ENCODE measurements at places on chromosomes 11 and 22.

GRCh38 chr22:39773503-39773902 is 120.1 kb downstream of the ENTHD1 start:
- DNase-seq = no peak

DNA sequence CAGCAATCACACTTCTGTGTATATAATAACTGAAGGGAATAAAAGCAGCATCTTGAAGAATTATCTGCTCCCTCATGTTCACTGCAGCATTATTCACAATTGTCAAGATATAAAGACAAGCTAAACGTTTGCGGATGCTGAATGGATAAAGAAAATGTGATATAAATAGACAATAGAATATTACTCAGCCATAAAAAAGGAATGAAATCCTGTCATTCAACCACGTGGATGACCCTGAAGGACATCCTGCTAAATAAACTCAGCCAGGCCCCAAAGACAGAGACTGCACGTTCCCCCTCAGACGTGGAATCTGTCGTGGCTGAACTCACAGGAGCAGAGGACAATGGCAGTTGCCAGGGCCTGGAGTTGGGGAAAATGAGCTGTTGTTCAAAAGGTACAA is 9.6 kb downstream of the ZNF195 start:
- DNase-seq = no peak

DNA sequence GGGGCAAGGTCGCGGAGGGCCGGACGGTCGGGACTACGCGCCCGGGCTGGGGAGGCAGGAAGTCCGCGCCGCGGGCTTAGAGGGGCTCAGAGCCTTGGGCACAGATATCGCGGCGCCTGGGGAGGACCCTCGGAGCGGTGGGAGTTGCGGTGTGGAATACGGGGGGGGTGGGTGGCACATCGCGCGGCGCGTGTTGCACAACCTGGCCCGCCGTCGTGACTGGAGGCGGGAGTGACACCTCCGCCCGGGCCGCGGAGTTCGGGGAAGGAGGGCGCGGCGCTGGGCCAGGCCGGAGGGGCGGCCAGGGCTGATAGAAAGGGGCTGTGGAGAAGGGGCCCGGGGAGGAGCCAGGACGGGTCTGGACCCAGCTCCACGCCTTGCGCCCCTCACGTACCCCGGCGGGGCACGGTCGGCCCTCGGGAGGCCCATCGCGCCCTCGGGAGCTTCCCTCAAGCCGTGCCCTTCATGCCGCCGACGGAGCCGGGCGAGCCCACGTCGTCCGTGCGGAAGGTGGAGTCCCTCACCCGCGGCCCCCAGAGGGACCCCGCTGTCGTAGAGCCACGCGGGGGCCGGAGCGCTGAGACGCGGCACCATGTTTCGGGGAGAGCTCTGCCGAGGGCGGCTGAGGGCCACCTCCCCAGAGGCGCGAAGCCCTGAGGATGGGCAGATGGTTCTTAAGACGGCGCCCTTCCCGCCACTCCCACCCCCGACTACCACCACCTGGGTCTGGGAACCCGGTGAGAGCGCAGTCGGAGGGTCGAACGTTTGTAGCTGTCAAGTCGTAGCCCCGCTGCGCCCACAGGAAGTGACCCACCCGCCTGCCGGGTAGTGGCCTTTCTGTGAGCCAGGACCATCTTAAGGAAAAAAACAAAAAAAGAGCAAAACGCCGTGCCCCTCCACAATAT is 729 bp downstream of the IL17RA start:
- peak; percentile 16 for DNase-seq

DNA sequence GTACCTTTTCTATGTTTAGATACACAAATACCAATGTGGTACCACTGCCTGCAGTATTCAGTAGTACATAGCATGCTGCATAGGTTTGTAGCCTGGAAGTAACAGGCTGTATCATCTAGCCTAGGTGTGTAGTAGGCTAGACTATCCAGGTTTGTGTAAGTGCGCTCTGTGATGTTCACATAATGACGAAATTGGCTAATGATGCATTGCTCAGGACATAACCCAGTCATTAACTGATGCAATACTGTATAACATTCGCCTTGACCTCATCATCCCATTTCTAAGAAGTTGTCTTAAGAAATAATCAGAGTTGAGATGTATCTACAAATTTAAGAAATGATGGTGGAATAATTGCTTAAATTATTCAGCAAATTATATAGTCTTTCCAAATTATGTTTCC is 116.0 kb upstream of the TIMP3 start:
- no peak for DNase-seq

- no peak for DNase-seq
Observed at GRCh38 chr11:47348859-47349258, 3.6 kb downstream of the MYBPC3 start.

DNA sequence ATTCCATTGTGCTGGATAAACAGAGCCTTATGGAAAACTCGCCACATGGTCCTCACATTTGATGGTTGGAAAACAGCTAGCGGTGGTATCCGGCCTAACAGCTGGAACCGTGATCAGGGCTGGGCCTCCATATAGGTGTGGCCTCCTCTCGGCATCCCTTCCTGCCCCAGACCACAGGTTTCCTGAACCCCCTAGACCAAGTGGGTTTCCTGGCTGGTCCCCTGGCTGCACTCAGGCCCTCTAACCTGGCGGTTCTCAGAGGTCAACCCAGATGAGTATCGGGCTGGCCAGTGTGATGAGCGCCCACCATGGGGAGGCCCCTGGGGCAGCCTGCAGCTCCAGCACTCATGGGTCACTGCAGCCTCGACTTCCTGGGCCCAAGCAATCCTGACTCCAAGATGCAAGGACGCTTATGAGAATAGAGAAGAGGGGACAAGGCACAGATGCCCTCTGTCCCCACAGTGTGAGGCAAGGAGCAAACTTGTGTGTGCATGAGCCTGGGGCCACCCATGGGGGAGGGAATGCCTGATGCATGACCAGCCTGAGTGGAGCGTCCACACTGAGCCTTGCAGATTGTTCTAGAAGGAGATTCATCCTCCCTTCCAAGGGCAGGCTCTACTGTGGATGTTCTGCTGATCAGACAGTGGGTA is 53.4 kb upstream of the WNT7B start:
- DNase-seq = no peak

GRCh38 chr22:28438183-28438768 is 241.4 kb downstream of the TTC28 start:
- DNase-seq = no peak

GRCh38 chr11:86748296-86748695 is 52.0 kb upstream of the PRSS23 start:
- no peak for DNase-seq

DNA sequence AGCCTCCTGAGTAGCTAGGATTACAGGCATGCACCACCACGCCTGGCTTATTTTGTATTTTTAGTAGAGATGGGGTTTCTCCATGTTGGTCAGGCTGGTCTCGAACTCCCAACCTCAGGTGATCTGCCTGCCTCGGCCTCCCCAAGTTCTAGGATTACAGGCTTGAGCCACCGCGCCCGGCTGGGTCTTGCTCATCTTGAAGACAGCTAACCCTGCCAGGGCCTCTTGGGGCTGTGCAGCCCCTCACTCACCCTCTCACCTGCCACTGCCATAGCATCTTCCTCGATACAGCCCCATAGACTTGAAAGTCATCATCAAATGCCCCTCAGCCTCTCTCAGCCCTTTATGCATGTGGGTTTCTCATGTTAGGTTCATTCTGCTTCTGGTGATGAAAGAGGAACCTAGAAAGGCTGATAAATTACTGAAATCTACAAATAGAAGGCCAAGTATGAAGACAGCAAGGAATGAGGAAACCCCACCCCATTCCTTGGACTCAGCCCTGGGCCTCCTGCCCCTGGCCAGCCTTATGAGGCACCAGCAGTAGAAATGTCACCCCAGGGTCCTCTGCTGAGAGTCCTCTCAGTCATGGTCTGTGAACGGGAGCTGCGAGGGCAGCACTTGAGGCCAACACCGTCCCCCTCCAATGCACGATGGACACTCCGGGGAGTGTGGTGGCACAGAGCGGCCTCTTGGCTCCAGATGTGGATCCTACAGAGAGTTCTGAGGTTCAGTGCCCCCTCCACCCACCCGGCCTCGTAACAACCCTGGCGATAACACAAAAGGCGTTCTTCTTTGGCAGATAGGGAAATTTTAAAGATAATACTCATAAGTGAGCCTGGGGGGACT is 24.8 kb downstream of the SCGB1A1 start:
- DNase-seq = no peak

- DNase-seq = no peak
Observed at GRCh38 chr11:5524756-5525155, 8.3 kb upstream of the UBQLNL start.

- DNase-seq = no peak
Observed at GRCh38 chr22:31909977-31910376, 34.4 kb upstream of the YWHAH start.

GRCh38 chr11:67389477-67389876 is 2.3 kb upstream of the RAD9A start:
- peak; percentile 59 for DNase-seq

DNA sequence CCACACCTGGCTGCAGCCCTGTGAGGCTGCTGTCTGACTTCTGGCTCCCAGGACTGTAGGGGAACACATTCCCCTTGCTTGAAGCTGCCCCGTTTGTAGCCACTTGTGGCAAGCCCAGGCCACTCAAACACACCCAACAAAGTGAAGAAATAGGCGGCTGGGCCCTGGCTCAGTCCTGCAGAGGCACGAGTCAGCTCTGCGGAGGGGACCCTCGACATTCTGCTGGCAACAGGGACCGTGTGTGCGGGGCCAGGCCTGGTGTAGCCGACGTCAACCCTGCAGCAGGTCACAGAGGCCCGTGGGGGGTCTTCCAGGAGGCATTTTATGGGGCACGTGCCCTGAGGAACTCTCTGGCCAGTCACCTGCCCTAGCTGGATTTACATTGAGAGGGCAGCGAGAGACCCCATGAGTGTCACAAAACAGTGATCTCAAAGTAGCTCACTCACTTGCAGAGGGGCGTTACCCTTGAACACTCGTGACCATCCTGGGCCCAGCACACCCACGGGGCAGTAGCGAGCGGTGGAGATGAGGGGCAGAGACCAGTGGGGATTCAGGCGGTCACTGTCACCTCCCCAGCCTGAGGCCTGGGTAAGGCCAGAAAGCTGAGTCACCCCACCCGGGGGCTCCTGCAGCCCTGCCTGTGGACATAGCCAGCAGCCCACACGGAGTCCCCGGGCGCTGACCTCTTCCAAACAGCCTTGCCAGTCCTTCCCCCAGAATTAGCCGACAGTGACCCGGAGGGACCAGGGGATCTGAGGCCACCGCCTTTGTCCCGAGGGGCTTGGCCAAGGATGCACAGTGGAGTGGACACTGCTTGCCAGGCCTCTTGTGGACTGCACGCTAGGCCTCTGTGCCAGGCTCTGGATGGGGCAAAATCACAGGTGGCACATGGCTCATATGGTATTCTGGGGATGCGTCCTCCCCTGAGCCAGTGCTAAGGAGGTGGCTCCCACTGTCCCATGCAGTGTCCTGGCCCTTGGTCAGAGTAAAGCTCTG is 139.5 kb downstream of the CTTN start:
- DNase-seq = no peak

- DNase-seq = no peak
Observed at GRCh38 chr11:19777039-19777376, 64.4 kb downstream of the NAV2 start.

DNA sequence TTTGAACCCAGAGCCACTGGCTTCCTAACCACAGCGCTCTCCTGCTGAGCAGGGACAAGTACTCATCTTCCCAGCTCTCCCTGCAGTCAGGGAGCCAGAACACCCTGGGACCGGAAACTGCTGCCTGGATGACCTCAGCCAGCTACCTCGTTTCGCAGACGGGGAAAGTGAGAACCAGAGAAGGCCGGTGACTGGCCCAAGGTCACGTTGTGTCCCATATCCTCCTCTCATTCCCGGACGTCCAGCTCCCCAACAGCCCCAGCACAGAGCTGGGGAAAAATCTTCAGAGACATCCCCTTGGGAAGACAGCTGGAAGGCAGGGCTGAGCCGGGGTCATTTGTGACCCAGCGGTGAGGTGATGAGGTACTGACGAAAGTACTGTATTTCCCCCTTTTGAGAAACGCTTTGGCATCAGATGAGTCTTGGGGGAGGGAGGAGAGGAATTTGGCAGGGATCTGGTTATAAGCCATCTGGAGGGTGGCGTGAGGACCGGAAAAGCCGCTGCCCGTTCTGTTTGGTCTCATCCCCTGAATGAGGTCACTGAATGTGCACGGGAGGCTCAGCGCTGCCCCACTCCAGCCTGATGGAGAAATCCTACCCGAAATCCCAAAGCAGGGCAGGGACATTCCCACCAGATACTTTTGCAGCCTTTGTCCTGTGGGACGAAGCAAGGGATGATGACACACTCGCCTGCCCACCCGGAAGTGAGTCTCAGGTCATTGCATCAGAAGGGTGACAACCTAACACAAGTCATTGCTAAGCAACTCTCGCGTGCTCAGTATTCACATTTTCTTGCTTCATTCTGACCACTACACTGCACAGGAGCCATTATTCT is 41.1 kb downstream of the LIF start:
- DNase-seq = no peak

- no peak for DNase-seq
Observed at GRCh38 chr11:110750100-110750499, 37.9 kb upstream of the ARHGAP20 start.

DNA sequence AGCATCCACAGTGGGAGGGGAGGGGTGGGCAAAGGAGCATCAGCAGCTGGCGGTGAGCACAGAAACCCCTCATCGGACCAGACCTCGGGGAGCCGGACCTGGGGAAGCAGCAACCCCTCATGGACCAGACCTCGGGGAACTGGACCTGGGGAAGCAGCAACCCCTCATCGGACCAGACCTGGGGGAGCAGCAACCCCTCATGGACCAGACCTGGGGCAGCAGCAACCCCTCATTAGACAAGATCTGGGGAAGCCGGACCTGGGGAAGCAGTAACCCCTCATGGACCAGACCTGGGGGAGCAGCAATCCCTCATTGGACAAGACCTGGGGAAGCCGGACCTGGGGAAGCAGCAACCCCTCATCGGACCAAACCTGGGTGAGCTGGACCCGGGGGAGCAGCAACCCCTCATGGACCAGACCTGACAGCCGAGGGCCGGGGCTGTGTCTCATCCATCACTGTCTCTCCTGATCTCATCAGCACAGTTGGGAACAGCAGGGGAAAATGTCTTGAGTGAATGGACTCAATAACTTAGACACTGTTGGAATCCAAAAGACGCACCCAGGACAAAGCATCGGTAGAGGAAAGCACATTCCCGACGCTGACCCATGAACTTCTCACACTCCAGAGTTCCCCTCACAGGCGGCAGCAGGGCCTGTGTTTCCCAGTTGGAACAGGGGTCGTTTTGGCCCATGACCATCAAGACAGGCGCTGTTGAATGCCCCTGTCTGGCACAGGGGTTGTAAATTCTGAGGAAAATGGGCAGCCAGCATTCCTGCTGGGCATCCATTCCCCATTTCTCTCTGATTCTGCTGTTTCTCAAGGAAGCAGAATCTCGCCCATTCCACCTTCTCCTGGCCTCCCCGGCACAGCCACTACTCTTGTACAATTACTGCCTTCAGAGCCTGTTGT is 1494.6 kb downstream of the TBC1D22A start:
- DNase-seq = no peak

GRCh38 chr22:17874231-17874905 is 100.1 kb upstream of the BID start:
- DNase-seq = no peak

- DNase-seq = no peak
Observed at GRCh38 chr22:26205494-26205893, 36.2 kb downstream of the SEZ6L start.
